ENCODE measurements at places on chromosomes 4 and X. TPM values are rescaled to one million over a fixed set of nuclear protein-coding genes. Genes with fewer than 3 reads are reported as not detected.

GRCh38 chrX:84144281-84144680 lies 43.7 kb downstream of the RPS6KA6 start:
- no peak for DNase-seq

DNA sequence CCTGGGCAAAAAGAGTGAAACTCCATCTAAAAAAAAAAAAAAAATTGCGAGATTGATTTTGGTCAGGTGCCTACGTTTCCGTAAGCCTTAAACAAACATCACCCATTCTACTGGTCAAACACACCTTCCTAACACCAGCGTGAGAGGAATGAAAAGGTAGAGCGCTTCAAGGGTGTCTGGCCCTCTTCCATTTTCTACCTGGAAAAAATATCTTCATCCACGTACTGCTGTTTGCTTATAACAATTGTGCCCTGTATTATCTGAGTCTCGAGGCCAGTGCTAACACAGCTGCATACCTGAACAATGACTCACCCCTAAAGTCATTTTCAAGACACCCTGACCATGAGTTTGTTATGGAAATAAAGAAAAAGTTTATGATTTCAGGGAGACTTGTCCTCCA lies 13.9 kb downstream of the TMSB4X start:
- no peak for DNase-seq

DNA sequence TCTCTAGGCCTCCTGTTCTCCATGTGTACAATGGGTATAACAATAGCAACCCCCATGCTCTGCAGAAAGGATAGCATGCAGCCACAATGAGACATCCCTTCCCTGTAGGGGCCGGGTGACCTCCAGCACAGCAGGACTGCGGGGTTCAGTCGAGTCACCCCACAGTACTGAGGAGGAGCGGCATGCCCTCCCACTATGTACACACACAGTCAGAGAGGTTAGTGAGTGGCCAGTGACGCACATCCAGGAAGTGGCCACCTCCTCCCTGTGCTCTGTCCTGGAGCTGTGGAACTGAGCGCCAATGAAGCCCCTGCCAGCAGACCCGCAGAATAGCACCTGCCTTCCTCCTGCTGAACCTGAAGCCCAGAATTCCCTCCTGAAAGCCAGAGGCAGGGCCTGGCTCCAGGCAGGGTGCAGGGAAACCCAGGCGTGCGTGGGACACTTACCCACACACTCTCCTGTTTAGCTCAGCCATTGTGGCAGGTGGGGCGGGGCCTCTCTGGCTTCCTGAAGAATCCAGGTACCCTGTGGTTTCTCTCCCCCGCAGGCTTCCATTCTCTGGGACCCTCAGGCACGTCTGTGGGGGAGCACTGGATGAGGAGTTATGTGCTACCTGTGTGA lies 50.0 kb downstream of the WFS1 start:
- DNase-seq = no peak

- DNase-seq = no peak
These were observed 56.4 kb upstream of the HHIP start for GRCh38 chr4:144589512-144589911.

GRCh38 chrX:13652287-13652793 lies 601 bp upstream of the TCEANC start:
- DNase-seq = no peak

DNA sequence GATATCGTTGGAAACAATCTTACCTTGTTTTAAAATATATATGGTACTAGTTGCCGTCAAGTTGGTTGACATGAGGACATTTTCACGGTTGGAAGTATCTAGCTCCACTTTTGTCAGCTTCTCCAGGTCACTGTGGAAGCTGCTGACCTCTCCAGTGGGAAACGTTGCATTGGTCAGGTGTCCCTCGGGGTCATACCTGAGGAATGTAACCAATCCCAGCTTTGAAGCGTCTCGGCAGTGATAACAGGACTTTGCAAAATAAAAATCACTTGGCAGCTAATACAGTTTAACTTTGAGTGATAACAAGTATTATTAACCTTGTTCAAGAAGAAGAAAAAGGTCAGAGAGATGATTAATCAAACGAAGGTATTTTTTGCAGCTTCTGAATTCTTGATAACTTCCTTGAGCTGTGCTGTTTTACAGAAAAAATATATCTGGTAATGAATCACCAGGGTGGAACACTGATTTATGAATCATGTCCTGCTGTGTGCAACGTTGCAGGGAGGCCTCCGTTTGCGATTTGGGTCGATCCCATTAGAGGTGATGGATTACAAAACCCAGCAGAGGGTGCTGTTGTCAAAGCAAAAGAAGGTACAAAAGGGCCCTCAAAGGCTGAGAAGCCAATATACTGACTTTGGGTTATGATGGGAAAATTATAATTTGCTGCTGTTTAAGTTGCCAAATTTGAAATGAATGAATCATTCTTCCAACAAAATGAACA lies 60.1 kb downstream of the SH2D1A start:
- DNase-seq = no peak

DNA sequence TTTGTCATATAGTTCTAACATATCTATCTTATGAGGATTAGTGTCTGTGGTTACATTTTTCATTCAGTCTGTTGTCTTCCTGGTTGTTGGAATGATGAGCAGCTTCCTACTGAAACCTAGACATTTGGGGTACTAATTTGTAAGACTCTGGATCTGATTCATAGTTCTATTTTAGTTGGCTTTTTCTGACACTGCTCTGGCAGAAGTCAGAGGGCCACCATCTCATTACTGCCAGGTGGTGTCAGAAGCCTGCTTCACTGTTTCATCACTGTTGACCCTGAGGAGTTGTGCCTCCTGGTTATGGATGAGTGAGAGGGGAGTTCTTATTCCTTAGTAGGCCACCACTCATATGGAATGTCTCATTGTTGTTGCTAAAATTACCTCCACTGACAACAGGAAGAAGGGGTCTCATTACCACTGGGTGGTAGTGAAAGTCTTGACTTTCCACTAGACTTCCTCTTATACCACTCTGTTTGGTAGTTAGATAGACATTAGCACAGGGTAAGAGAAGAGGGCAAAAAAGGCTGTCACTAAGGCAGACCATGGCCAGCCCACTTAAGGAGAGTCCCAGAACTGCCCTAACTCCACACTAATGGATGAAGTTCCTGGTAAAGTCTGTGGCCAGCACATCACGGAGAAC lies 395.2 kb downstream of the SPOCK3 start:
- DNase-seq = no peak

GRCh38 chr4:149897783-149898182 lies 82.1 kb upstream of the IQCM start:
- DNase-seq = no peak

GRCh38 chr4:185112104-185112503 lies 31.0 kb upstream of the SLC25A4 start:
- DNase-seq = no peak

- DNase-seq = no peak
These were observed 37.1 kb downstream of the EFHC2 start for GRCh38 chrX:44306356-44306755.

DNA sequence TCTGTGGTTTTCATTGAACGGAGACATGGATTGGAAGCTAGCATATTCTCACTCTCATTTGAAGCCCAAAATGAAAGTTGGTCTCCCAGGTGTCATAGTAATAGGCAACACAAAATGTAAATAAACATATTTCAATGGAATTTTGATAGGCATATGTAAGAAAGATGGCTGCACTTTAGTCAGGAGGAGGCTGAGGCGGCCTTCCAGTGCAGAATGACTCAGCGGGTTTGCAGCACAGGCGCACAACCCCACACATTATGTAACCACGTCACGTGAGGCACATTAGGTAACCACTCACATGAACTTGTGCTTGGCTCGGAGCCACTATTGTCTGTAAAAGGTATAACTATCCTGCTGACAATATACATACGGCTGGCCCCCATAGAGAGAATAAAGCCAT lies 381.7 kb downstream of the GPAT3 start:
- no peak for DNase-seq

HTN1 gene
- total RNA-seq = not detected

OCIAD2 gene
- 17.0 TPM for total RNA-seq
